ENCODE measurements at places on chromosomes 6 and 20. TPM values are rescaled to one million over a fixed set of nuclear protein-coding genes. Genes with fewer than 3 reads are reported as not detected.

The BPI gene
- total RNA-seq, result not detected

The PRIM2 gene
- 43.7 TPM for total RNA-seq

The PRR18 gene
- not detected for total RNA-seq

The HLA-DOA gene
- total RNA-seq, result 0.23 TPM

Measured in LHCN-M2 (cell line).